Stimulated activated CD4-positive, alpha-beta T cell treated with anti-CD3 and anti-CD28 coated beads, Interleukin-15, amount 100 ng/mL, for 48 hours (primary cell): ENCODE measurements at places on chromosomes 13 and 19.

DNA sequence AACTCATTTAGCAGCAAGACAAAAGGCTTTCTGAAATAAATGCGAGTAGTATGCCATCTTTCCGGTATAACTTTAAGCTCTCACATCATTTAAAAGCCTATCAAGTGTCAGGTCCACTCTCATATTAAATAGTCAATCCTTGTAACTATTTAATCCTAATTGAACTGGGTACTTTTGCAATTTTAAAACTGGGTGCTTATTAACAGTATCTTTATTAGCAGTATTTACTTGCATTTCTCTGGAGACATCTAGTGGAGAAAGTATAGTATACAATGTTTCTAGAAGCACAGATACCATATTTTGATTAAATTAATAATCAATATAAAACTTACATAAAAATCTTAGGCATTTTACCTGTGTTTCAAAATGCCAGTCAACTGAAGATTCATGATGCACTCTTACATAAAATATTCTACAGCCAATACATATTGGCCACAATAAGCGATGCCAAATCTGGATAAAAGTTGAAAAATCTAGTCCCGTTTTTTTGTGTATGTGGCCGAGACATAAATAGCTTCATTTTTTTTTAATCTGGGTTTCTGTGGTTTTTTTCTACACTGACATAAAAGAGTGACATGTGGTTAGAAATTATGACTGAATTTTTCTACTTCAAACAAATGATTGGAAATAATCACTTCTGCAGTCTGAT lies 4.3 kb upstream of the POSTN start:
- no peak for DNase-seq

GRCh38 chr13:101970341-101970740 lies 431.5 kb downstream of the FGF14 start:
- DNase-seq = no peak

- no peak for DNase-seq
Measured at GRCh38 chr13:110277357-110277975, 29.5 kb downstream of the COL4A1 start.

GRCh38 chr19:1970003-1970805 lies 29.2 kb downstream of the CSNK1G2 start:
- no peak for DNase-seq

DNA sequence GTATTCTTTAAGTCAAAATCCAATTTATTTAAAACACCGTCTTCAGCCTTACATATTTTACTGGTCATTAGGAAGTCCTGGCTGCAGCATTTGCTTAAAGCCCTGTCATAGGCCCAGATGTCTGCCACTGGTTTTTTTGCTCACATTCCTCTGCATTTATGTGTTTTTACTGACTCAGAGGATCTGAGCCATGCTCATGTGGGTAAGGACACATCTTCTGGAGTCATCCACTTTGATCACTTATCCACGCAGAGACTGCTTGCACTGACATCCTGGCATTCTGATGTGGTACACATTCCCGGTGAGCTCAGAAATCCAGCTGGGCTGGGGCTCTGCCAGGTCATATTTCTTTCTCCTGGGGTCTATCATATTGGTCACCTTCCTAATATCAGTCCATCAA lies 531.7 kb upstream of the ARGLU1 start:
- DNase-seq = no peak

DNA sequence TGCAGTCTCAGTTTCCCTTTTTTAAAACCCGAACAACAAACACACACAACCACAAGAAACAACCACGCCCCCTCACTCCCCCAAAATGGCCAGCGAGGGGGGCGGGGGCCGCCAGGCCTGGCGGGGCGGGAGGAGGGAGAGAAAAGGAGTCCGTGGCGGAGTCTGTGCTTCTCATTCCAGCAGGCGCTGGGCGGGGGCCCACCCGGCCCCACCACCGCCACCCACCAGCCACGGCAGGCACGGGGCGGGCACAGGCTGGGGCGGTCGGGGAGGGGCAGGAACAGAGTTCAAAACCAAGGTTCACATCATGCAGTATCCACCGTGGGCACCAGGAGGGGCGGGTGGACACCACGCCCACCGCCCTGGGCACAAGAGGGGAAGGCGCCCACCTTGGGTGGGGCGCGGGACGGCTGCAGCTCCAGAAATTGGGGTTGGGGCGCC lies 12.9 kb downstream of the DPF1 start:
- no peak for DNase-seq

DNA sequence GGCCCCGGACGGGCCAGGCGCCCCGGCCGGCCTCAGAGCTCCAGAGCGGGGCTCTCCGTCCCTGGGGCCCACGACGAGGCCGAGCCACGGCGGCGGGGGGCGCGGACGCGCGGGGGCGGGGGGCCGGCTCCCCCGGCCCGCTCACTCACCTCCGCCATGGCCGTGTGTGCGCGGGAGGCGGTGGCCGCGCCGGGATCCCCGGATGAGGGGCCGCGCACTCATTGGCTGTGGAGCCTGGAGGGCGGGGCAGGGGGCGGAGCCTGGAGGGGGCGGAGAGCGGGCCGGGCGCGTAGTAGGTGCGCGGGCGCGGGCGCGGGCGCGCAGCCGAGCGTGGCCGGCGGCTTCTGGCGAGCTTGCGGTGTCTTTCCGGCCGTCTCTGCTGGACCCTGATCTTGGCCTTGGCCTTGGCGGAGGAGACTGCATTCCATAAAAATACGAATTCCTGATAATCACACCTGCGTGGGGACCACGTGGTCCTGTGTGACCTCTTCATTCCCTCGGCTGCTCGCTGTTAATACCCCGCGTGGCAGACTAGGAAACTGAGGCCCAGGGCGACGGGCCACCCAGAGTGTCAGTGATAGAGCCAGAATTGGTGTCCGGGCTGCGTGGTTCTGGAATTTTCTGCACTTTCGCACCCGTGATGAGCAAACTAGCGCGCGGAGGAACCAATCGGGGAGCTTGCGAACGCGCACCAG lies at the start of gene MIER2:
MIER2 (minus strand) TSS at position 172 of the 695 bp plus-strand sequence; CDS start at position 158, 14 bp downstream.
- peak; percentile 77 for DNase-seq

DNA sequence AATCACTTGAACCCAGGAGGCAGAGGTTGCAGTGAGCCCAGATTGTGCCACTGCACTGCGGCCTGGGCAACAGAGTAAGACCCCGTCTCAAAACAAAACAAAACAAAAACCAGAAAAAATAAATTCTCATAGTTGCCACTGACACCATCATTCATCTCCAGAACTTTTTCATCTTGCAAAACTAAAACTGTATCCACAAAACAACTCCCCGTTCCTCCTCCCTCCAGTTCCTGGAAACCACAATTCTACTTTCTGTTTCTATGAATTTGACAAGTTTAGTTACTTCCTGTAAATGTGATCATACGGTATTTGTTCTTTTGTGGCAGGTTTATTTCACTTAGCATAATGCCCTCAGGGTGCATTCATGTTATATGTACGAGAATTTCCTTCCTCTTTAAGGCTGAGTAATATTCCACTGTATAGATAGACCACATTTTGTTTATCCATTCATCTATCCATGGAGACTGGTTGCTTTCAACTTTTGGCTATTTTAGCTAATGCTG lies 13.2 kb upstream of the ADGRE5 start:
- no peak for DNase-seq

DNA sequence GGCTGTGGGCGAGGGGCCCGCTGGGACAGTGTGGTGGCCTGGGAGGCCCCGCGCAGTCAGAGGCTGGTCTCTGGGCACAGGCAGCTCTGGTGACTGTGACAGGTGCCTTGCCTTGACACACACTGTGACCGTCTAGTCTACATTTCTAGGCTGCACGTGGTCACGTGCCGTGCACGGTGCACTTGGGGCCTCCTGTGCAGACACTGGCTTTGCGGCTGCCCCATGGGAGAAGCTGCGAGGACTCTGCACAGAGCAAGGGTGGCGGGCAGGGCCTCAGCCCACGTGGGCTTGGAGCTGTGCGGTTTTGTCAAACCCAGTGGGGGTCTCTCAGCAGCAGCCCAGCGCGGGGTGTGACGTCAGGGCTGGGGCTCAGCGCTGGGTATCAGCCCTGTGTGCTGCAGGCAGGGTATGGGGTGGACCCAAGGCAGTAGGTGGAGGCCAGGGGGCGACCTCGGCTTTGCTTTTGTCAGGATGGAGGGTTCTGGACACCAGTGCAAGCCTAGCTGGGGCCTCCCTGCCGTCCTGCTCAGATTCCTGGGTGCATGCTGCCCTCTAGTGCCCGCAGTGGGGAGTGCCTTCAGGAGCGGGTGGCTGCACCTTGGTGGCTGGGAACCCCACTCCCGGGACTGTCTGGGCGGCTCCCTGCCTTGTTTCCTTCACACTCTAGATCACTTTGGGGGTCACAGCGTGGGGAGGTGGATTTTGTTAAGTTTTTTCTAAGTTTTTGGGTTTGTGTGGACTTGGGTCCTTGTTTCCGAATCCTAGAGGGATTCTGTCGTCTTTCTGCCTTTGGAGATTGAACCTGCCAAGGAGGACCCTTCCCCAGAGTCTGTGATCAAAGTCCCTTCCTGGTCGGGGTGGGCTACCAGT lies 62.6 kb downstream of the KDM4B start:
- peak; percentile 64 for DNase-seq

DNA sequence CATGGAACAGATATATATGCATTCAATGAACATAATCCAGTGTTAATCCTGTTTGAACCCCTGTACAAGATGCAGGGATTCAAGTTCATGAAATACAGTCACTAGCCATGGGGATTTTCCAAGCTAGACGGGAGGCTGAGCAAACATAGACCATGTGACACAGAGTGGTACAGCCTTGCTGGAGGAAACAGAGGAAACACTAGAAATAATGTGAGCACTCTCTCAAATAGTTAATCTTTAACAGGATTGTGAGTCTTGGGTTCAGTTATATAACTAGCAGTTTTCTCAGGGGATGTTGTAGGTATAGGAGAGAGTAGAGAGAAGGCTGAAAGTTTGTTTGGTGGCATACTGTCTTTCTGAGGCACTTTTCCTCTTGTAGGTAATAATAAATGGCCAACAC lies 13.9 kb upstream of the LGALS16 start:
- no peak for DNase-seq

DNA sequence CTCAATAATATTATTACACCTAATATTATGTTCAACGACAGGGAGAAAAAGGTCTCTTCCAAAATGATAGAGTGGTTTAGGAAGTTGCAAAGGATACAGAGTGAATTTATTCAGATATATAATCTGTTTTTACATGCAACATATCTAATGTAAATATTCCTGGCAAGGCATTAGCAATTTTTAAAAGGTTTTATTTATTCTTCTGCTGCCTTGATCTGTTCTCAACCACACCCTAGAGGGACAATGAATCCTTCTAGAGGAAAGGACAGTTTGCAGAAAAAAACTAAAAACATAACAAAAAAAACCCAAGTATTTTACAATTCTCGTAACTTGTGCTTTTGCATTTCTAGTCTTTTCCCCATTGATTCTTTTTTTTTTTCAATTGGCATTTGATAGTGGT lies 459.6 kb downstream of the KLF12 start:
- no peak for DNase-seq

GRCh38 chr19:4981681-4981958 lies 12.7 kb downstream of the KDM4B start:
- DNase-seq = no peak

DNA sequence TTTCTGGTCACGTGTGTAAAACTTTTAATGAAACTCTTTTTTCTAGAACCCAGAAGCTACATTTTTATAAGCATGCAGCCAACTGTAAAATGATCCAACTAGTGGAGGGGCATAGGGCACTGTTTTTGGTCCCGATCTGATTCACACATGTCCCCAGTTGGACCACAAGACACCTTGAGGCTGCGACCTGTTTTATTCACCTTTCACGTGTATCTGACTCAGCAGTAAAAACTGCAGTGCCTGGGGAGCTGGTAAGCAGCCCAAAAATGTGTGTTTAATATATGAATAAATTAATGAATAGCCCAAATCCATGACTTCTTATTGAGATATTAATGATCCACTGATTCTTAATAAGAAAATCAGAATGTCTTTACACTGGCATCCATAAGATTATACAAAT lies 140.4 kb downstream of the COL4A1 start:
- DNase-seq = no peak

GRCh38 chr13:111549464-111549863 lies 229.0 kb downstream of the TEX29 start:
- no peak for DNase-seq

GRCh38 chr19:49428547-49429451 lies 3.6 kb downstream of the GFY start:
- DNase-seq = no peak

DNA sequence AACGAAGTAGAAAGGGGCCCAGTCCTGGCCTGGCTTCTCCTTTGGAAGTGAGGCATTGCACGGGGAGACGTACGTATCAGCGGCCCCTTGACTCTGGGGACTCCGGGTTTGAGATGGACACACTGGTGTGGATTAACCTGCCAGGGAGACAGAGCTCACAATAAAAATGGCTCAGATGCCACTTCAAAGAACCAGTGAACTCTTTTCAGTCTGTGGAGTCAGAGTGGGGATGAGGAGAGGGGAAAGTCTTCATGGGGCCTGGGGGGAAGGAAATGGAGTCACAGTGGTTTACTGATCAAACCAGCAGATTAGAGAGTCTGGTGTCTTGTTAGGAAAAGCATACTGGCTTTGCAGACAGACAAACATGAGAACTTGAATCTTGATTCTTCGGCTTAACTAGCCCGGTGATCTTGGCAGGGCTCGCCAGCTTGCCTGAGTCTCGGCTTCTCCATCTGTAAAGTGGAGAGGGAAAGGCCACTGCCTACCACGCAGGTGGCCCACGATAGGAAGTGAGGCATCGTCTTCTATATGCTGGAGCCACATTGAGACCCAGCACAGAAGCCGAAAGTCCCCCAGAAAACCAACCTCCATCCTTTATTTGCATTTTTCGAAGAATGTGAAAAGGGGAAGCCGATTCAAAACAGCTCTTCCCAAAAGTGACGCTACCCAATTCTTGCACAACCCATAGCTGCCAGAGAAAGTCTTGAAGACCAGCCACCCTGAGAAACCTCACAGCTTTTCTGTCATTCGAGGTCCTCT lies at the start of gene FFAR1:
FFAR1 (plus strand) TSS at position 732 of the 759 bp plus-strand sequence. CDS start 3,650 bp downstream, outside the sequence.
- peak; percentile 62 for DNase-seq

DNA sequence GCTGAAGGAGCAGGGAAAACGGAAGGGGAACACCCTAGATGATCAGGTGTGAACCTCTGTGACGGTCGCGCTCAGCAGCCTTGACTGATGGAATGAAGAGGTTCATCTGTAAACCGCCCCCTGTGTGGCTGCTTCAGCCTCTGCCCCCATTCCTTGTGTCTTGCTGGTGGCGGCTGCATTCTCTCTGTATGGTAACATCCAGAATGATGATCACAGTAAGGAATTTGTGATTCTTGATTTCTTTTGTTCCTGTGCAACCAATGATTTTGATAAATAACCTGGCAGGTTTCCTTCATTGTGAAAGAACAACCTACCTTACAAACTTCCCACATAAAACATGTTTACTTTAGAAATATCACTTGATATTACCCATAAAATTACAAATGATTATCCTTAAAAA lies 118.7 kb upstream of the MCF2L start:
- DNase-seq = no peak

DNA sequence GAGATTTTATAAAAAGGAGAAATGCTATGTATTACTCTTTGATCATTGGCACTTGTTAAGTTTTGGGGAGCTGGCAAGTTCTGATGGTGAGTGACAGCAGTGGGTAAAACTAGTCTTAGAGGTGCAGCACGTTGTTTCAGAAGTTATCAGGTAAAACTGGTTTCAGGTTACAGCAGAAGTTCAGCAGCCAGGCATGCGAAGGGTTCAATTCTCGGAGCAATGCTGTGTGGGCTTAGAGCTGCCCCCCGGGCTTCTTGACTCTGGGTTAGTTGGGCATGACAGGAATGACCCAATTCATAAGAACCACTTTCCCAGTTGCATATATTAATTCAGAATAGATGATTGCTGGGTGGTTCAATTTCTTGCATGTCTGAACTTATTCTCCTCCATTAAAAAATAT lies 34.8 kb downstream of the ING1 start:
- DNase-seq = no peak
